ENCODE measurements at places on chromosomes 6 and 20.

- H3K4me1 ChIP-seq: peaks cover 12% of the 10 kb centered on the region
- no peak overlapping the region for H3K4me3 ChIP-seq
- H3K27me3 ChIP-seq: no peaks in the 10 kb centered on the region
- no peak for DNase-seq
- H3K27ac ChIP-seq: no peak overlapping the region
- no peaks in the 10 kb centered on the region for H3K36me3 ChIP-seq
These were observed 128.1 kb downstream of the OPRM1 start for GRCh38 chr6:154167126-154167525.

DNA sequence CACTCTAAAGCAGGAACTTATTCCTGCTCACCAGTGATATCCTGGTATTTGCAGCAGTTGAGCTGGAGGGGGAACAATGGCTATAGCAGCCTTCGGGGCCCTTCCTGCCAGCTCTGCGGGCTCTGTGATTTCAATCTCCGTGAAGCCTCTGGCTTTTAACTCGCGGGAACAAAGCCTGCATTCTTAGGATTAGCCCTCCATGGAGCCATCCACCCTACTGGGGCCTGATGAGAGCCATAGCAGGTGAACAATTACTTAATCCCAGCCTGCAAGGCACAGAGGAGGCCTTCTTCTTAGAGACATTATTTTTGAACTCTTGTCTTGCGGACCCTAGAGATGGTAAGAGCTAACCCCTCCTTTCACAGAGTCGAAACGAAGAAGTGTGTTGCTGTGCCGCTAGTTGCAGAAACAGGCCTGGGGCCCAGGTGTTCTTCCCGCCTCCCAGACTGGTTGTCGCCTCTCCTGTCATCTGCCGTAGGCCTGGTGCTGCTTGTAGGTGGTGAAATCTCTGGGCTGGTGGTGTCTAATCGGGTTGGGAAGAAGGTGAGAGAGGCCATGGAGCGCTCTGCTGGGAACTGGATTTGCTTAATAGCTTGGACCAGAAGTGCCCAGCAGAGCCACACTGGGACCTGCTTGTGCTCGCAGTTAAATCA lies 9.7 kb downstream of the GHRH start:
- no peak overlapping the region for H3K4me3 ChIP-seq
- no peaks in the 10 kb centered on the region for H3K4me1 ChIP-seq
- DNase-seq: no peak
- no peak overlapping the region for H3K27ac ChIP-seq

DNA sequence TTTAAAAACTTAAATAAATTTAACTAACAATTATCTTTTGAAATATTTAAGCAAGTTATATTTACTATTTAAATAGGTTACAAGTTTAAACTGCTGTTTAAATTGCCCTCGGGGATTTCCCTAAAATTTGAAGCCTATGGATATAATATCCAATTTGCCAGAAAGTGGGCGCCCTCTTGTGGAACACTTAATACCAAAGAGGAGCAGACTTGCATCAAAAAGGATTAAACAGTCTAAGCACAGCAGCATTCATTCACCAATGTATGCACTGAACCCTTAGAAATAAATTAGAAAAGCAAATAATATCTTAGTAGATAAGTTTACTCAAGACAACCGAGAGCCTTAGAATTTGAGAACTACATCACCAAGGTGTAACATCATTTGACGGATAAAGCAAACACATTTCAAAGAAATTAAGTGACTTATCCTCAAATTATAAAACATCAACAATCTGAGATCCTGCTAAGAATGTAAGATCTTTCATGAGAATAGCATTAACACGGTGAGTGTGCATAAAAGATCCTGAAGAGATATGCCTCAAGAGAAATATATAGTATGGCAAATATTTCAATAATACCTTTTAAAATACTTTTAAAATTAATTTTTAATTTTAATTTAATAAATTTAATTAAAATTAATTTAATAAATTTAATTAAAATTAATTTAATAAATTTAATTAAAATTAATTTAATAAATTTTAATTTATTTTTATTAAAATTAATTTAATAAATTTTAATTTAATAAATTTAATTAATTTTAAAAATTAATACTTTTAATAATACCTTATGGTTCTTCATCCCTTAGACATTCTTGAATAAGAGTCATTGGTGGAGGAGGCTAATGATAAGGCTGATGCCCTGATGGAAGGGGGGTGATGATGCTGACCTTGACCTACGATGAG lies 11.5 kb upstream of the MEP1A start:
- no peaks in the 10 kb centered on the region for H3K27me3 ChIP-seq
- DNase-seq: peak; percentile 4
- H3K36me3 ChIP-seq: no peaks in the 10 kb centered on the region
- H3K27ac ChIP-seq: no peak overlapping the region
- no peaks in the 10 kb centered on the region for H3K4me1 ChIP-seq

- no peak overlapping the region for H3K4me3 ChIP-seq
- H3K4me1 ChIP-seq: peaks cover 34% of the 10 kb centered on the region
- no peaks in the 10 kb centered on the region for H3K27me3 ChIP-seq
- no peak for DNase-seq
These were observed 97.8 kb downstream of the GMPR start for GRCh38 chr6:16336056-16336818.

- no peak for DNase-seq
- no peak overlapping the region for H3K4me3 ChIP-seq
- peaks cover 18% of the 10 kb centered on the region for H3K4me1 ChIP-seq
- H3K36me3 ChIP-seq: no peaks in the 10 kb centered on the region
- no peaks in the 10 kb centered on the region for H3K27me3 ChIP-seq
- H3K27ac ChIP-seq: no peak overlapping the region
These were observed 3.2 kb downstream of the TXLNB start for GRCh38 chr6:139288496-139289040.

GRCh38 chr6:81252231-81252630 lies 500.2 kb downstream of the TENT5A start:
- no peaks in the 10 kb centered on the region for H3K36me3 ChIP-seq
- H3K27me3 ChIP-seq: no peaks in the 10 kb centered on the region
- DNase-seq: no peak

DNA sequence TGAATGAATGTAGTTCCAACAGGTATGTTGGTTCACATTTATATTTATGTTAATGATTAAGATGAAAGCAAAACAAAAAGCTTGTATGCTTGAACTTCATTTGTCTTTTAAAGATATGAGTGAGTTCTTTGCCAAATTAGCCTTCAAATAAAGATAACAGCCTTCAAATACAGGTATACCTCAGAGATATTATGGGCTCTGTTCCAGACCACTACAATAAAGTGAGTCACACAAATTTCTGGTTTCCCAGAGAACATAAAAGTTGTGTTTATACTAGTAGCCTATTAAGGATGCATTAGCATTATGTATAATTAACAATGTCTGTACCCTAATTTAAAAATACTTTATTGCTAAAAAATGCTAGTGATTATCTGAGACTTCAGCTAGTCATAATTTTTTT lies 245.3 kb upstream of the MAN1A1 start:
- no peak for DNase-seq
- no peak overlapping the region for H3K27ac ChIP-seq
- H3K4me3 ChIP-seq: no peak overlapping the region
- H3K4me1 ChIP-seq: no peaks in the 10 kb centered on the region

- H3K27ac ChIP-seq: no peak overlapping the region
- no peak for DNase-seq
- H3K4me1 ChIP-seq: peaks cover 4% of the 10 kb centered on the region
- no peak overlapping the region for H3K4me3 ChIP-seq
- no peaks in the 10 kb centered on the region for H3K36me3 ChIP-seq
These were observed 15.1 kb upstream of the MCM3 start for GRCh38 chr6:52299653-52300052.

DNA sequence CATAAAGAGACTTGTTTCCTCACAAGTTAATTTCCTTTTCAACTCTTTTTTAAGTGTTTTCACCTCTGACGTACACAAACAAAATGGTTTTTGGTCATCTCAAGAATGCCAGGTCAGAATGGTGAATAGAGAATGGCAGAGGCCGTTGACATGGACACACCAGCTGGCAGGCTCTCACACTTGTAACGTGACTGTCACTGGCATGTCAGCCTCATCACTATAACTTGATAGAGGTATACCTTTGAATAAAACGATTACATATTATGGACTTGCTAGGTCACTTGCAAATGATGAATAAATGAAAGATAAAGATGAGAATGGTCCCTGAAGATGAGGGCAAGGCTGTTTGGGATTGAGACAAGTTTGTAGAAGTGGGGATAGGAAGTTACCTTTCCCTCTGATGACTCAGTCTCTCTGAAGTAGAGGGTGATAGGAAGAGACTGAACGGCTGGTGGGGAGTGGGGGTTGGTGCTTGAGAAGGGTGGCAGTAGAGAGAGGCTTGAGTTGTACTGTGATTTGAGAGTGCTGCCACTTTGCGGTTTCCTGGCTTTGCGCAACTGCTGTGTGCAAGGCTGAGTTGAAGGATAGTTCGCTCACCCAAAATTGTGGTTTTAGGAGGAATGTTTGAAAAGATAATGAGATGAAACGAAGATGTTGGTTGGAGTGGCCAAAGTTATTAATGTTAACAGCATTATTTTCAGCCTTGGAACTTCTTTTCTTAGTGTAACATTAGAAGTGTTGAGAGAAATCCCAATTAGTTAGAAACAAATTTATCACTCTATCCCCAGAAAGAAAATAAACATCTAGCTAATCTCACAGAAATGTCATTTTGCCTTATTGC lies 30.3 kb downstream of the TBPL1 start:
- H3K4me3 ChIP-seq: no peak overlapping the region
- H3K36me3 ChIP-seq: peaks cover 3% of the 10 kb centered on the region
- peaks cover 10% of the 10 kb centered on the region for H3K4me1 ChIP-seq
- DNase-seq: no peak
- H3K27ac ChIP-seq: no peak overlapping the region

GRCh38 chr6:67129780-67130179 lies 1422.8 kb upstream of the EYS start:
- no peaks in the 10 kb centered on the region for H3K27me3 ChIP-seq
- H3K27ac ChIP-seq: no peak overlapping the region
- no peaks in the 10 kb centered on the region for H3K36me3 ChIP-seq
- H3K4me1 ChIP-seq: no peaks in the 10 kb centered on the region

DNA sequence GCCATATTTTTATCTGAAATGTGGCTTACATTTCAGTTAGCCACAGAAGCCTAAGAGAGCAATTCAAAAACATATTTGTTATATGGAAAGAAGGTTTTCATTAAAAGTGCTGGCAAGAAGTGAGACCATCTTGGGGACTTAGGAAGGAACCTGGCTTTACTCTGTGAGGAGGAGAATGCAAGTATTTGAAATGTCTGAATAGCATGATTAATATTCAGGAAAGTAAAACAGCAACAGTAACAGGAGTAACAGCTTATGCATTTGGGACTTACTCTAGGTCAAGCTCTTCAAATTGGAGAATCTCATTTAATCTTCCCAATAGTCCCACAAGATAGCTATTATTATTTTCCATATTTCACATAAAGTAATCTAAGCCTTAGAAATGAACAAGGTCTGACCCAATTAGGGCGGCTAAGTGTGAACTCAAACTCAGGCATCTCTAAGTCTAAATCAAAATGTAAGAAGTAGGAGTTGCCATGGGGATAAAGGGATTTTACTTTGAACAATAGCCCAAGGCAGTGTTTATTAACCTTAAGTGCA lies 816.5 kb downstream of the BCKDHB start:
- no peak for DNase-seq
- no peaks in the 10 kb centered on the region for H3K27me3 ChIP-seq
- no peak overlapping the region for H3K27ac ChIP-seq
- no peaks in the 10 kb centered on the region for H3K36me3 ChIP-seq

- H3K27ac ChIP-seq: no peak overlapping the region
- H3K4me1 ChIP-seq: no peaks in the 10 kb centered on the region
- no peaks in the 10 kb centered on the region for H3K27me3 ChIP-seq
- DNase-seq: no peak
These were observed 115.5 kb downstream of the CCDC170 start for GRCh38 chr6:151609146-151609902.

DNA sequence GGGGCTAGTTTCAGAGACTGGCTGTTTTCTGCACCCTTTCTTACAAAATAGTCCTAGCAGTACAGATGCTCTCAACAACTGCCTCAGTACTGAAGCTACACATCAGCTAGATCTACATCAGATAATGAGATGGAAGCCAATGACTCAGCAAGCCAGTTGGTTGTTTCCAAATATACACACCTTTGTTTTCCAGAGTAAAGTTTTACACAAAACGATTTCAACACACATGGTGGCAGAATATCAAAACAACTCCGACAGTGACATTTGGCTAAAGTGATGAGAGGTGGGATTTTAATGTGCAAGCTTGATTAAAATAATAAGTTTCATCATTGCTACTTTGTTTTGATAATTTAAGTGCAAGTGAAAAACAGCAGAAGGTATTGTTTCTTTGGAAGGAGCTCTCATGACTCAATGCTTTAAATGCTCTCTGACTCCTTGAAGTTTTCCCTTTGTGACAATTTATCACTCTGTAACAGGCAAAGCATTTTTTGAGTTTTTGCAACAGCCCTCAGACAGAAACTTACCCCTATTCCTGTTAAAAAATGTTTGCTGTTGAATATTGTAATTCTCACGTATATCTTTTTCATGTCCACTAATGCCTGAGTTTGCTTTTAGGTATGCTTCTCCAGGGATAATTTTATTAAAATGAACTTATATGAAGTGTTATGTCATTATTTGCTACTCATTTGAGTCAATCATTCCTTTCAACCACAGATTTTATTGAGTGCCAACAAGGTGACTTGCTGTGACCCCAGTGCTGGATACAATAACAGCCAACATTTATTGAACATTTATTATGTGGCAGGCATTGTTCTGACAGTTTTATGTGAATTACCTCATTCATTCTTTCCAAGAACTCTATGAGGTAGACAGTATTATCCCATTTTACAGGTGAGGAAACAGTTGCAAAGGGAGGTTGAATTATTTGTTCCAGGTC lies 882.0 kb downstream of the TFAP2A start:
- no peaks in the 10 kb centered on the region for H3K36me3 ChIP-seq
- no peak overlapping the region for H3K27ac ChIP-seq
- H3K4me1 ChIP-seq: no peaks in the 10 kb centered on the region

DNA sequence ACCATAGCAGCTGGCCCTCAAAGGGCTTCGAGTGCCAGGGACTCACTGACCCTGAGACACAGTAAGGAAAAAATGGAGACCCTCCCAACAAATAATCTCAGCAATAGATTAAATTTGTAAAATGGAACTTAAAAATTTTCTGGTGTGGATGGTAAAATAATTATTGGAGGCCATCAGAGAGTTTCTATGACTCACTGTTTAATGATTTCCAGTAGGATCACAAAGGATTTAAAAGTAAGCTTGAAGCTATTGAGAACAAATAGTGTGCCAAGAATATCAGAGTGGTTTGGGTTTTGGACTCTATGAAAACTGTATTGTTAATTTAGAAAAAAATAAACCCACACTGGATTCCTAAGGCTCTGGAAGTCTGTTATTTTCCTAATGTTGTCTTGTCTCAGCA lies 115.2 kb upstream of the AKIRIN2 start:
- no peaks in the 10 kb centered on the region for H3K4me1 ChIP-seq
- H3K27ac ChIP-seq: no peak overlapping the region
- no peak for DNase-seq
- no peaks in the 10 kb centered on the region for H3K36me3 ChIP-seq
- H3K27me3 ChIP-seq: no peaks in the 10 kb centered on the region

- H3K27me3 ChIP-seq: no peaks in the 10 kb centered on the region
- H3K4me3 ChIP-seq: no peak overlapping the region
- H3K4me1 ChIP-seq: no peaks in the 10 kb centered on the region
These were observed 87.0 kb upstream of the ADGRF1 start for GRCh38 chr6:47129129-47129528.

GRCh38 chr6:113995634-113996033 lies 24.7 kb upstream of the HDAC2 start:
- H3K36me3 ChIP-seq: no peaks in the 10 kb centered on the region
- peak overlapping the region; percentile 41 for H3K4me3 ChIP-seq
- no peaks in the 10 kb centered on the region for H3K27me3 ChIP-seq
- DNase-seq: peak; percentile 6
- peaks cover 40% of the 10 kb centered on the region for H3K4me1 ChIP-seq

GRCh38 chr20:32140603-32141002 lies 31.1 kb downstream of the TM9SF4 start:
- peaks cover 77% of the 10 kb centered on the region for H3K36me3 ChIP-seq
- H3K27me3 ChIP-seq: no peaks in the 10 kb centered on the region
- no peaks in the 10 kb centered on the region for H3K4me1 ChIP-seq
- no peak for DNase-seq

Data from thoracic aorta (tissue), 2 donors.